HS-5 (cell line): ENCODE measurements at places on chromosomes 12 and 14.

- DNase-seq = no peak
These were observed 437.8 kb downstream of the NPAS3 start for GRCh38 chr14:33376510-33376909.

GRCh38 chr14:19799880-19800279 lies 3.7 kb upstream of the OR4N2 start:
- DNase-seq = no peak

DNA sequence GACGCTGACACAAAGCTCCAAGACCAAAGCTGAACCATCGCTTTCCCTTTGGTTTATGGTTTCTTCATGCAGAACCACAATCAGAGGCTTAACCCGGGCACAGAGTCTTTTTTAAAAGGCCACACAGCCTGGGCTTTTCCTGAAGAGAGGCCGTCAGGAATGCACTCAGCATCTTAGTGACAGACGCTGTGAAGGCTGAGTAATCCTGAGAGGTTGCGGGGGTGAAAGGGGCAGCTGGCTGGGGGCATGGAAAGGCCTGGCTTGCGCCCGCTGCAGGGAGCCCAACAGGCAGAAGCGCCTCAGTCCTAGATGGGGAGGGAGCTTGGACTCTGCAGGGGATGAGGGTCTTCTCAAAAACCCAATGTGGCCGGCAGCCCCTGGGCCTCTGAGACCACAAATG lies 13.6 kb downstream of the CTDSP2 start:
- no peak for DNase-seq

- DNase-seq = no peak
These were observed 5.1 kb downstream of the E2F7 start for GRCh38 chr12:77060136-77060882.
